ENCODE measurements at places on chromosomes 6 and 20.

DNA sequence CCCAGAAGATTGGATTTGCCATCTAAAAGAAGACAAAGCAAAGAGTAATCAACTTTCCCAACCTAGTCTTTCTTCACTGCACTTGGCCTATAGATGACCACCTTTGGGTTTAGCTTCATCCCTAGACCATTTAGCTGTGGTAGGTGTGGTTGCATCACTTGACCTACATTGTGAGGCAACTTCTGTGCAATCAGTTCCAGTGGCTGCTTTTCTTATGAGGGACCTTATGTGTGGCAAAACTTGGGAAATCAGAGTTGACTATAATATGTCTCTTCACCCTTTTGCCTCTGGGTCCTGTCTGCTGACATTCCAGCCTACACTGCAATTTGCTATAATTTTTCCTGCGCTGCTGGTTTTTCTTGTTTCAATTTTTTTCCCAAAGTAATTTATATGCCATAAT, 55.2 kb downstream of the PRDM13 start:
- H3K36me3 ChIP-seq, result no peaks in the 10 kb centered on the region
- no peaks in the 10 kb centered on the region for H3K4me1 ChIP-seq
- no peak for DNase-seq
- no peak overlapping the region for H3K4me3 ChIP-seq
- no peak overlapping the region for H3K27ac ChIP-seq

GRCh38 chr6:128663238-128663637, 142.8 kb upstream of the PTPRK start:
- no peak overlapping the region for H3K27ac ChIP-seq
- H3K36me3 ChIP-seq, result no peaks in the 10 kb centered on the region

DNA sequence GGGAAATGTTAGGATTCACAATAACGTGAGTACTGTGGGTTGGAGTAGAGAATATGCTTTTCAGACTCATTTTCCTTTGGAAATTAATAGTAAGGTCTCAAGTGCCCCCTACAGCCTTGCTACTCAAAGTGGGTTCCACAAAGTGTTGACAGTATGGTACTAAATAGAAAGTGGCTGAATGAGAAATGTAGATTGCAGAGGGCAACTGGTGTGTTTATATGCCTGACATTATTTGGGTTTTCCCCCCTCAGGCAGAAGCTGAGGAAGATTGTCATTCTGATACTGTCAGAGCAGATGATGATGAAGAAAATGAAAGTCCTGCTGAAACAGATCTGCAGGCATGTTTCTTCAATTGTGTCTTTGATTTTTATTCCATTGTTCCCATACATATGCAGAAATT, 5.6 kb downstream of the FBXO9 start:
- no peaks in the 10 kb centered on the region for H3K4me1 ChIP-seq
- peak; percentile 3 for DNase-seq
- no peak overlapping the region for H3K27ac ChIP-seq
- H3K27me3 ChIP-seq, result no peaks in the 10 kb centered on the region

- DNase-seq, result no peak
- H3K4me1 ChIP-seq, result no peaks in the 10 kb centered on the region
- no peak overlapping the region for H3K27ac ChIP-seq
- H3K4me3 ChIP-seq, result no peak overlapping the region
Observed at GRCh38 chr6:40714143-40714542, 127.0 kb upstream of the LRFN2 start.

GRCh38 chr6:89302195-89302770, 12.8 kb downstream of the GABRR2 start:
- H3K27me3 ChIP-seq, result no peaks in the 10 kb centered on the region
- H3K4me3 ChIP-seq, result no peak overlapping the region
- no peak for DNase-seq
- no peaks in the 10 kb centered on the region for H3K36me3 ChIP-seq

- H3K4me3 ChIP-seq, result no peak overlapping the region
- no peaks in the 10 kb centered on the region for H3K27me3 ChIP-seq
- no peaks in the 10 kb centered on the region for H3K4me1 ChIP-seq
- H3K27ac ChIP-seq, result no peak overlapping the region
- H3K36me3 ChIP-seq, result no peaks in the 10 kb centered on the region
- DNase-seq, result no peak
Observed at GRCh38 chr6:124430740-124431318, 531.4 kb upstream of the RNF217 start.

GRCh38 chr6:138211048-138211581, 7.2 kb downstream of the PBOV1 start:
- no peaks in the 10 kb centered on the region for H3K36me3 ChIP-seq
- no peak overlapping the region for H3K27ac ChIP-seq
- no peaks in the 10 kb centered on the region for H3K27me3 ChIP-seq
- peak; percentile 41 for DNase-seq
- H3K4me1 ChIP-seq, result no peaks in the 10 kb centered on the region

- H3K27ac ChIP-seq, result no peak overlapping the region
- no peaks in the 10 kb centered on the region for H3K27me3 ChIP-seq
- no peak overlapping the region for H3K4me3 ChIP-seq
- no peaks in the 10 kb centered on the region for H3K36me3 ChIP-seq
- no peak for DNase-seq
Observed at GRCh38 chr20:56673450-56673849, 44.3 kb downstream of the TFAP2C start.

DNA sequence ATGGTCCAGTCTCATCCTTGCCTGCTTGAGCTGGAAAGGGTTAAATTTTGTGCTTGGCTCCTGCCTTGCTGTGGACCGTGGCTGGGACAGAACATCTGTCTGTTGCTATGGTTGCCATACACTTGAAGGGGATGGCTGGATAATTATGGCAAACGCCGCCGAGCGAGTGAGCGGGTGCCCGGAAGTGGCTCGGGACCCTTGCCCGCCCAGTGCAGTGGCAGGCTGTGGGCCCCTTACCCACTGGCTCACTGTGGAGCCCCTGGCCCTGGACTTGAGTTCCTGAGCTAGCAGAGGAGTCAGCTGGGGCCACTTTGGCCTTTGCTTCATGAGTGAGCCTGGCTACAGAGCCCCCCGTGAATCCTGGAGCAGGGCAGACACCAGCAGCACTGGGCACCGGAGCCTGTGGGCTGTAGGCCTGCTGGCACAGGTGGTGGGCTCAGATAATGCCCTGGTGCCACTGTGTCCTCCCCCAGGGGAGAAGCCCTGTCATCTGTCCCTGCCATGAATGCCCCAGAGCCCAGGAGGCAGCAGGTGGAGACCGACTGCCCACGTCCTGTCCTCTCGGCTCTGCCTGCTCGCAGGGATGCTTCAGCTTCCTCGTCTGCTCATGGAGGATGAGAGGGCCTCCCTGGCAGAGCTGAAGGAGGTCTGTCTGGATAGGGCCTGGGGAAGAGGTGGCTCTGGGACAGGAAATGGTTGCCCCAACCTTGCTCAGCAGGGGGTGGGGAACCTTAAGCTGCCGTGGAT, 25.5 kb upstream of the NOL4L start:
- H3K4me1 ChIP-seq, result no peaks in the 10 kb centered on the region
- no peak overlapping the region for H3K4me3 ChIP-seq
- H3K36me3 ChIP-seq, result no peaks in the 10 kb centered on the region

- DNase-seq, result no peak
- no peaks in the 10 kb centered on the region for H3K36me3 ChIP-seq
- no peak overlapping the region for H3K4me3 ChIP-seq
- no peak overlapping the region for H3K27ac ChIP-seq
Observed at GRCh38 chr20:59434960-59435359, 134.5 kb downstream of the EDN3 start.

Measured in mesendoderm (in vitro differentiated cells).